ENCODE measurements at places on chromosomes 12 and 14.

GRCh38 chr12:42735861-42736361 lies 146.4 kb upstream of the PRICKLE1 start:
- DNase-seq, result no peak

DNA sequence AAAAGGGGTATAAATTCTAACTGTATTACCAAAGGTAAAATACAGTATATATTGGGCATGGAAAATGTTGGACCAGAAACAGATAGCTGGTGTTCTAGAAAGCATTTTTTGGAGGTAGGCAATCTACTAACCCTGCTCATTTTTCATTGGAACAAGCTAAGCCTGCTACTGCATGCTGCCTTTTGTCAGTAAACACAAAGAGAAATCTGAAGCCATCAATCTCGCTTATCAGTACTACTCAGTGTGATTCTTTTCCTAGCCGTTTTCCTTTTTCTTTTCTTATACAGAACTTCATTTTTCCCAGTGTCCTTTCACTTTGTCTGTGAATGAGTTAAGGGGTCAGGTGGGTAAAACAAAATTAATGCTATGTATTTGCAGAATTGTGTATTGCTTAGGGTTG lies 312.3 kb downstream of the NPAS3 start:
- DNase-seq, result no peak

- no peak for DNase-seq
Measured at GRCh38 chr14:35384455-35385041, 20.0 kb downstream of the NFKBIA start.

DNA sequence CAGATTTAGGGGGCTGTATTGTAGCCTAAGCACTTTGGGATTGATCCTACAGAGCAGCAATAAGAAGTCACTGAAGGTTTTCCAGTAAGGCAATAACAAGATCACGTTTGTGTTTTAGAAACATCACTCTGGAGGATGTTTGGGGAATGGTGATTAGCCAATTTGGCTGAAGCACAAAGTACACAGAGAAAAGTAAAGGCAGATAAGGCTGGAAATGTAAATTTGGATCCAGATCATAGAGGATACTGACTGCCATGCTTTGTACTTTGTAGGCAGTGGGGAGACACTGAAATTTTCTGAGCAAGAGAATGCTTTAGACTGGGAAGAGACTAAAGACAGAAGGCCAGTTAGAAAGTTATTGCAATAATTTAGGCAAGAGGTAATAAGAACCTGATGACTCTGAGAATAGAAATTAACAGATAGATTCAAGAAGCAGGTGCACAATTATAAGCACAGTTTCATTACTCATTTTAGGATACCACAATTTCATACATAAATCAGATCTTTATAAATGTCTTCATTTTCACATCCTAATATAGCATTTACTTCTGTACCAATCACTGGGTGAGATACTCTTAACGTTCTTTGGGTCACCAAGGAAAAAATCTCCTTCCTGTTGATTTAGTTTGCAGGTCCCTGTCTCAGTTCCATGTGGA lies 314.5 kb upstream of the GARIN6 start:
- DNase-seq, result no peak

DNA sequence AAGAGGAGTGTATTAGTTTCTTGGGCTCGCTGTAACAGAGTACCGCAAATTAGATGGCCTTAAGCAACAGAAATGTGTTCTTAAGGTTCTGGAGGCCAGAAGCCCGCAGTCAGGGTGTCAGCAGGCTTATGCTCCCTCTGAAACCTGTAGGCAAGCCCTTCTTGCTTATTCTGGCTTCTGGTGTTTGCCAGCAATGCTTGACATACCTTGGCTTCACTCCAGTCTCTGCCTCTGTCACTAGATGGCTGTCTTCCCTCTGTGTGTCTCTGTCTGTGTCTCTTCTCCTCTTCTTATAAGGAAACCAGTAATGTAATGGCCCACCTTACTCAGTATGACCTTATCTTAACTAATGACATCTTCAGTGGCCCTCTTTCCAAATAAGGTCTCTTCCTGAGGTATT lies 85.1 kb downstream of the DERA start:
- DNase-seq, result no peak

DNA sequence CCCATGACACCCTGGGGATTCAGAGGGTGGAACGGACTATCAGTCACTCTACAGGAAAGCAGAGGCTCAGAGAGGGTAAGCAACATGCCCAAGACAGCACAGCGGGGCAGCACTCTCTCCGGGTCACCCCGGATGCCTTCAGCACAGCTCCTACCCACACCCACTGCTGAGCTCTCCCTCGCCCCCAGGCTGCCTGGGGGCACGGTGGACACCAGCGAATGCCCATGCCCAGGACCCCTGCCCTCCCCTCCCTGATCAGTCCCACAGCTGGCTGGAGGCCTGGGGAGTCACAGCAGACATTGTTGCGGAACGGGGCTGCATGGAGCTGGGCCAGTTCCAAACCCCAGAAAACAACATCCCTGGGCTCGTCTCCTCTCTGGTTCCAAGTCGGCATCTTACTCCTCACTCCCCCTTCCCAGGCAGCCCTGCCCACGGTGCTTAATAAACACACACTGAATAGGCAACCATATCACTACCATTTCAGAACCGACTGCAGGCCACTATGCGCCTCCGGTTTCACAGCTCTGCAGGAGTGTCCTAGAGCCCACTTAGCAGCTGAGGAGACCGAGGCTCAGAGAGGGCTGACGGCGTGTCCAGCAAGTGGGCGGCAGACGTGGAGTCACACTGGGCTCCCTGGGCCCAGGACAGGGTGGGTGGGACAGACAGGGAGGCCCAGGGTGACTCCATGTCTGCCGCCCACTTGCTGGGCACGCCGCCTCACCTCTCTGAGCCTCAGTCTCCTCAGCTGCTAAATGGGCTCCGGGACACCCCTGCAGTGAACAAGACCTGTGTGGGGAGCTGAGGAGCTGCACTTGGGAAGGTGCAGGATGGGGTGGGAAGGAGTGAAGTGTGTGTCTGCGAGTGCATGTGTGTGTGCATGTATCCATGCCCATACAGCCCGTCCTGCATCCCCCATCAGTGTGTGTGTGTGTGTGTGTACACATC lies 27.0 kb downstream of the CCDC85C start:
- DNase-seq, result no peak

DNA sequence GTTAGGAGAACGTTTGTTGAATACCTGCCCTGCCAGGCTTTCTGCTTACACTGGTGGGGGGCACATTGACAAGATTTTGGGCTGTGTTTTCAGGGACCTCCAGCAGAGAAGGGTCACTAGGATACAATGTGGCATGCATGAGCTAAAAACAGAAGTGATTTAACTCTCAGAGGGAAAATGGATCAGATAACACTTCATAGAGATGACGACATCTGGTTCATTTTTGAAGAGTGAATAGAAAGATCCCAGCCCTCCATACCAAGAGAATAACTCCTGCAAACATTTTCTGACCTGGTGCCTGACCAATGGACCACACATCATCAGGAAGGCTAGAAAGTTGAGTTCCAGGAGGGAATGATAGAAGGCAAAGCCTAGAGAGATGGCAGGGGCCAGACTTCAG lies 33.7 kb downstream of the CKB start:
- DNase-seq, result no peak

DNA sequence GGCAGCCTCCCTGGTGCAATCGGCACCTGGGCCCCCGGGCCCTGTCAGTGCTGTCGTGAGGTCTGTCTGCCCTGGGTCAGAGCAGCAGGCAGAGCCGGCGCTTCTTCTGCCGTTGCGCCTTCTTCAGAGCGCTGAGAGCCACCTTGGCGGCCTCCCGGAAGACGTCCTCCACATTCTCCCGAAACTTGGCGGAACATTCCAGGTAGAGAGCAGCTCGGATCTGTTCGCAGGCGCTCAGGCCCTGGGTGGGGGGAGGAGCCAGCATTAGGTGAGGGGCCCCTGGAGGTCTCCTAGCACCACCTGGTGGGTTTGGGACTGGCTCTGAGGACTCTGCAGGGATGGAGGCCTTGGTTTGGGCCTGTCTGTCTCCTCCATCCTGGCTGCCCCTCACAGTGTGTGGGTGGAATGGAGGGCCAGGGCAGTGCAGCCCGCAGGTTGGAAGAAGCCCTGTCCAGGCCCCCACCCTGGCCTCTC lies 14.0 kb downstream of the RHOF start:
- DNase-seq, result no peak

GRCh38 chr14:104633276-104634137 lies 28.9 kb upstream of the TMEM179 start:
- DNase-seq, result no peak

- no peak for DNase-seq
Measured at GRCh38 chr12:67002720-67003119, 266.4 kb upstream of the CAND1 start.

- DNase-seq, result no peak
Measured at GRCh38 chr12:29561664-29562071, 64.2 kb upstream of the OVCH1 start.

GRCh38 chr14:59439256-59439965 lies 25.8 kb downstream of the GPR135 start:
- DNase-seq, result no peak

GRCh38 chr12:45768194-45768593 lies 38.7 kb downstream of the ARID2 start:
- DNase-seq, result no peak

- no peak for DNase-seq
Measured at GRCh38 chr14:30620178-30620577, 1.9 kb upstream of the SCFD1 start.

DNA sequence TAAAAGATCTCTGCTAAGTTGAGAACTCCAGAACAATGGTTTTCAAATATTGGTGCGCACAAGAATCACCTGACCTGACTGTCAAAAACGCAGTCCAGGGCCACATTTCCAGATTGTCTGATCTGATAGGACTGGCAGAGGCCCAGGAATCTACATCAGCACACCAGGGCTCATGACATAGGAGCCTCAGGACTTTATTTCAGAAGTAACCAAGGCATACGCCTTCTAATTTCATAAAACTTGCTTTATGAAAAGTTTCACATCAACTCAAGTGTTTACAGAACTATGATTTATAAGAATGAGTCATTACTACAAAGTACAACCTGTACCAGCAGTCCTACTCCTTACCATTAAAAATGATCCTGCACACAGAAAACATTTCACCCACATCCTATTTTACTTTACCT lies 47.7 kb upstream of the PTPRO start:
- DNase-seq, result no peak

GRCh38 chr12:12520273-12520672 lies 42.4 kb downstream of the DUSP16 start:
- DNase-seq, result no peak

DNA sequence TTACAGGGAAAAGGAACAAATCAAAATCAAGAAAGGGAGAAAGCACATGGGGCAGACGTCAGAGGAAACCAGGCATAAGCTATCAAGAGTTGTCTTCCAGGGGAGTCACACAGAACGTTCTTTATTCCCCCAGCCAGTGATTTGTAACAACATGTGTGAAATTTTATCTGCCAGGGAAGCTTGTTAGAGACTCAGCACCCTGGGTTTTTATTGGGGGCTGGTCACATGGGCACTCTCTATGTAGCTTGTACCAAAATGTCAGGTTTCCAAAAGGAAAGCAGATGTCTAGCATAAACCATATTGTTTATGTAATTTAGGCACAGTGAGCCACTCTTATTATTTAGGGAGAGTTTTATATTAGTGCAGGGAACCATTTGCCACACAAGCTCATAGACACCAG lies 440.4 kb upstream of the DCN start:
- no peak for DNase-seq

DNA sequence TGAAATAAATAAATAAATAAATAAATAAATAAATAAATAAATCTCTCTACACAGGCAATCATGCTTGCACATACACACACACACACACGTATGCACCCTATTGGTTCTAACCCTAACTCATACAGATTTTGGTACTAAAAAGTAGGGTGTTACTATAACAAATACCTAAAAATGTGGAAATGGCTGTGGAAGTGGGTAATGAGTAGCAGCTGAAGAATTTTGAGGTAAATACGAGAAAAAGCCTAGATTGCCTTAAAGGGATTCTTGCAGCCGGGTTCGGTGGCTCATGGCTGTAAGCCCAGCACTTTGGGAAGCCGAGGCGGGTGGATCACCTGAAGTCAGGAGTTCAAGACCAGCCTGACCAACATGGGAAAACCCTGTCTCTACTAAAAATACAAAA lies 15.7 kb upstream of the SLC2A3 start:
- no peak for DNase-seq

DNA sequence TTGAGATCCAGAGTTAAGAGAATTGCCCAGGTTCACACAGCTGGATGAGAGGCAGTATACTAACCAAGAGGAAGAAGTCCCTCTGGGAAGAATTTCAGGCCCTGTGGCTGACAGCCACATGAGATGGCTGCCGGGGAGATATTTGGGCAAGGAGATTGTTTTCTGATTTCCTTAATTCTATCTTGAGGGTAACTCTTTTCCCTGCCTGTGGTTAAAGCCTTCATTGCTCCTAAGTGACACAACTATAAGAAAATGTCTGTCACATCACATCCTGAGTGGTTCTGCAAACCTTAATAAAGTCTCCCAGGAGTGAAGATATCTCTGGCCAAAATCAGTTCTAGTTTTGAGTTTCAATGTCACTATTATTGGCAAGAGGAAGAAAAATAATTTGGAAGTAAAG lies 9.6 kb downstream of the ARHGDIB start:
- DNase-seq, result no peak

GRCh38 chr12:12892681-12893141 lies 1.3 kb downstream of the GPRC5A start:
- DNase-seq, result no peak

DNA sequence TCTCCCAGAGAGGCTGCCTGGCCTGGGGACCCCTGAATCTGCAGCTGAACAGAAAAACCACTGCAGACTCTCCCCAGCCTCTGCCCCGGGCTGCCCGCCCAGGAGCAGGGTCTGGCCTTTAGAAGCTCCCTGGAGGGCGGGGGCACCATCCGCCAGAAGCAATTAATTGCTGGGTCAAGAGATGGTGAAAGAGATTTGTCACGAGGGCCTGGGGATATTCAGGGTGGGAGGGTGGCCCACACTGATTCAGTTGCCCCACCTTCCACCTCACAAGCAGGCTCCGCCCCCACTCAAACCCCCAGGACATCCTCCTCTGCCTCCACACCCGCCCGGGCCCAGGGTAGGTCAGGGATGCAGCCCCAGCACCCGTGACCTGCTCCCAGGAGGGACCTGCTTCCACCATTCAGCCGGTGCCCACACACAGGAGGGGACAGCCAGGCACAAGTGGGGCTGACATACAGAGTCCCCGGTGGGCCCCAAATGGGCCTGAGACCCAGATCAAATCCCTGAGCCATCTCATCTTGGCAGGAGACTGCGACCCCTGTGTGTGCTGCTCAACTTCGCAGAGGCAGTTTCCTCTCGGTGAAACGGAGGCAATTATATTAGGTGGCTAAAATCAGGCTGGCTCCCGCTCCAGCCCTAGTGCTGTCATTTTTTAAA lies 23.0 kb downstream of the NCOR2 start:
- no peak for DNase-seq

GRCh38 chr12:10457760-10458159 lies 4.6 kb upstream of the KLRC1 start:
- DNase-seq, result no peak

Measured in NCI-H1092 (cell line).